ACHN (cell line): ENCODE measurements at places on chromosomes 12 and 14.

DNA sequence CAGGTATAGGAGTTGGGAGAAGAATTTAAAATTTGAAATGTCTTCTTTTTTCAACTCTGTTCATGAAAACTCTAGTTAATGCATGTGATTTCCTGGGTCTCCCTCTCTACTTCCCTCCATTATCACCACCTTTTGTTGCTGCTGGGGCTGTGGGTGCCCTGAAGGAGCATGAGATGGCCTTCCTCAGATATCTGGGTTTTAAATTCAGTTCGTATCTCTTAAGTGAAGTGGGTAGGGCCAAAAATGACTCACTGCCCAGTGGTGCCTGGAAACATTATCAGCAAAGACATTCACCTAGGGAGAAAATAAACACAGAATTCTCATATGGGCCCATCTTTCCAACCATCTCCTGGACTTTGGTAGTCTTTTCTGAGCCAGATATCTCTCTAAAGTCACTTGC is 234.9 kb upstream of the PLEKHG7 start:
- DNase-seq, result no peak

- DNase-seq, result no peak
Observed at GRCh38 chr12:95646781-95647190, 95.5 kb upstream of the USP44 start.

- no peak for DNase-seq
Observed at GRCh38 chr12:103468837-103469236, 26.9 kb downstream of the C12orf42 start.

DNA sequence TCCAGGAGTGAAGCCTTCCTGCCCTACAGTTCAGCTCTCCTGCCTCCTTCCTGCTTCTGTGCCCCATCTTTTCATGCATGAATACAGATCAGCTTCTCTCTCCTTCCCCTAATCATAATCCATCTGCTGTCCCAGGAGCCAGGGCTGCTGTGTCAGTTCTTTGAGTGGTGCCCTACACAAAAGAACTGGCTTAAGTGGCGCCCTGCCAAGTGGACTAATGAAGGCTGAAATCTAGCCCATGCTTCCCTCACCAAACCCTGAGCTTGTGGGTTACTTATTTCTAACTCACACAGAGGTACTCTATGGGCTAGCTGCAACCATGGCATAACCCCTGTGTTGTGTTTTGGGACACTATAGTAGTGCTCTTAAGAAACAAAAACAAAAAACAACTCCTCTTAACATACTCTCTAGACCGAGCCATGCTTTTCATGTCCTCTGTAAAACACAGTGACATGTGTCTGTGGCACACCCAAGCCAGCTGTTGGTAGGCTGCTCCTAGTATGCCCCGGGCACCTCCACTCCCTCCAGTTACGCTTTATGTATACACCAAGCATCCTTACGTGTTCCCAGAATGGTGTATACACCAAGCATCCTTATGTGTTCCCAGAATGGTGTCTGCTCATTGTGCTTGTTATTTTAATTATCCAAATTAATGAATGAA is 19.3 kb upstream of the ETV6 start:
- no peak for DNase-seq

GRCh38 chr12:110266980-110267620 is 13.9 kb upstream of the ATP2A2 start:
- no peak for DNase-seq

DNA sequence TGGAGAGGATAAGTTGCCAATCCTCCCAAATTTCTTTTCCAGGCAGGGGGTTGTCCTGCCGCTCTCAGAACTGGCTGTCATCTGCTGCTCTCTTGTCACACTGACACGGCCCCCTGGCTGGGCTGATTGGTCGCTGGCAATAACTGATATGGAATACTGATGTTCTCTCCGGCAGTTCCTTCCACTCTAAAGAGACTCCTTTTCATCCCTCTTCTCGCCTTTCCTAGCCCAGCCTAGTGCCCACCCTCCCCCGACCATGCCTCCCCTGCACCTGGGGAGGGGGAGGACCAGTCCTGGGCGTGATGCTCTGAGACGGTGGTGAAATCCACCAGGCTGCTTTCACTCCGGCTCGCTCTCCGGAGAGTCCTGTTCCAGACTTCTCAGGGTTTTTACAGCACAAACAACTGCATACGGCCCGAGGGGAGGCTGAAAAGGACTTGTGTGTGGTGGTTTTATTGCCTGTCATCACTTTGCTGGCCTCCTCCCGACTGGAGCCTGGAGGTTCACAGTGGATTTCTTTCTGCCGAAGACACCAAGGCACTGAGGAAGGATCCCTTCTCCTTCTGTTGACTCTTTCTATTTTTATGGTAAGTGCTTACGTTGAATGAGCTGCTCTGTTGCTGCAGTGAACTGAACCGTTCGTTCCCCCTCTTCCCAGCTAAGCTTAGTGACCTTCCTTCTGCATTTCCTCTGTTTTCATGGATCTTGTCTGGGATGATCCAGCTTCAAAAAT is at the start of gene ANO4:
Gene ANO4 (plus strand): TSS at position 336 of the 733 bp plus-strand sequence. CDS start 107,010 bp downstream, outside the sequence.
- no peak for DNase-seq

GRCh38 chr14:105091054-105091516 is 25.9 kb upstream of the GPR132 start:
- no peak for DNase-seq

GRCh38 chr14:89672636-89673511 is 255.8 kb upstream of the FOXN3 start:
- DNase-seq, result no peak

DNA sequence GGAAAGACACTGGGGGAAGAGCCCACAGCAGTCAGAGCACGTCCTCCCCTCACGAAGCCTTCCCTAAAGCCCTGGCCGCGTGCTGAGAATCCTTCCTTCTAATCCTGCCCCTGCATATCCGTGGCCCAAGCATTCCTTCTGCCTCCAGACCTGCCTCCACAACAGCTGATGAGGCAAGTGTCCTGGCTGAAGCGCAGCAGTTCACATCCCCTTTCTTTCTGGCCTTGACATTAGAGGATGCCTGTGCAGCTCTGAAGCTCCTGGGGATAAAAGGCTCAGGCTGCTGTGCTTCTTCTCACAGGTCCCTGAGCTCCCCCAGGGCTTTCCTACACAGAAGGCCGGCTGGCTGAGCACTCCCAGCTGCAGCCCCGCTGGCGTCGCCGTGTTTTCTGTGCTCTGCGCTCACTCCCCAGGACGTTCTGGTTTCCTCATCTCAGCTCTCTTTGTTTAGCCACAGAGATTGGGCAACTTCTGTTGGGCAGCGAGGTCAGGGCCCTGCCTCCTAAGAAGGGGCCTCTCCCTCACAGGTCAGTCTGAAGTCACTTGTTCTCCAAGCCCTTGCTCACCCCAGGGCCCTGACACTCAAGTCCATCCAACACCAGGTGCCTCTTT is 45.8 kb downstream of the NINJ2 start:
- no peak for DNase-seq

DNA sequence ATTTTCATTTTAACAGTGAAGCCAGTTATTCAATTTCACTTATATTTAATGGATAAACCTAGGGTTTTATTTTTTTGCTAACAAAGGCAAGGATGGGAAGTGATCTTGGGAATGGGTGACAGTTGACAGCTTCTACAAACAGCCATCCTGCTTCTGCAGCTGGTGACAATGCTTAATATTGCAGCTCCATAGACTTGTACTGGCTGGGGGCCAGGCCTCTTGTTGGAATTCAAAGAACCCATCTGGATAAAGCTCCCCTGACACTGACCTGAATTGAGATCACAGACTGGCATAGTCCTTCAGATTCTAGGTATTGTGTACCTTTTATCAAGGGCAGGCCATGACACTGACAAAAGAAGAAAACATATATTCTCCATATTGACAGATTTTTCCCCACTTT is 664.6 kb upstream of the FOXG1 start:
- DNase-seq, result no peak

GRCh38 chr12:104490850-104491249 is 34.1 kb downstream of the CHST11 start:
- no peak for DNase-seq

GRCh38 chr14:104928391-104929133 is 3.9 kb downstream of the PLD4 start:
- no peak for DNase-seq

GRCh38 chr14:71331403-71331802 is 424.1 kb downstream of the PCNX1 start:
- DNase-seq, result no peak

GRCh38 chr14:94640721-94641631 is 28.8 kb downstream of the SERPINA3 start:
- no peak for DNase-seq

DNA sequence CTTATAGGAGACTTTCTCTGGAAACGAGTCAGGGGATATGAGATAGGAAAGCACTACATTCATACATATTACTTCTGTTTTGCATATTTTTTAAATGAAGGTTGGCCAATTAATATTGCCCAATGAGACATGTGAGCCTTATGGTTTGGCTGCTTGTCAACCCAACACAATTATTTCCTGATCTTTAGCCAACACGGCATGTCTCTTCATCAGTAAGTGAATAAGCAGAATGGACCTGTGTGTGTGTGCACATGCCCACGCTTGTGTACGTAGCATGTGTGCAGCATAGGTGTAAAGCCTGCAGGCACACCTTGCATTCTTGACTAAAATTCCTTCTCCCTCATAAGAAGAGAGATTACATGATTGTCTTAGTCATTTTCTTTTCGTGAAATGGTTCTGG is 88.3 kb downstream of the STON2 start:
- DNase-seq, result no peak

DNA sequence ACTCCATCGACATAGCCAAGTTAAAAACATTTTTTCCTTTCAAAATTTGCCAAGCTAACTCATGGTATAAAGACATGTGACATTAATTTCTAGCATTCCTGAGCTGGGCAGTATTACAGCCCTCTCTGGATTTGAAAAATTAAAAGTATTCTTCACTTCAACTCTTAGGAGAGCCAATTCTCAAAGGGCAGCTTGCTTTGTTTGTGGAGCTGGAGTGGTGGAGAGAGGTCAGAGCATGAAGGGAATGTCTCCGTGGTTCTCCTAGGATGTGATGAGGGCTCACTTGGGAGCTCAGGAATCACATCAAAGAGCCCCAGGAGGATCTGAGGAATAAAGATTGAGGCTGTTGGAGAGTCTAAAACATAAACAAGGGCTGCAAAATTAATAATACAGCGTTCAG is 46.9 kb upstream of the RGS6 start:
- no peak for DNase-seq

DNA sequence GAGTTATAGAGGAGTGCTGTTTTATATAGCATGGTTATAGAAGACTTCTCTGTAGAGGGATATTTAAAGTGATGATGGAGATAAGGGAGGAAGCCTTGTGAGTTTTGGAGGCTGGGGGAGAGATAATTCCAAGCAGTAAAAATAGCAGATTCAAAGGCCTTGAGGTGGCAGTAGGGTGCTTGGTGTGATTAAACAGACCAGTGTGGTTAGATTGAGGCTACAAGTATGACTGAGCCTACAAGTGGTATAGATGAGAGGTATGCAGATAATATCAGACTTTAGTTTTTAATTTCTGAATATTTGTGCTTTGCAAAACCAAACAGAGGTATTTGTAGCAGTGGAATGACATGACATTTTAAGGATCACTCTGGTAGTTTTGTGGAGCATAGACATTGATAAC is 20.3 kb downstream of the FANCM start:
- no peak for DNase-seq

GRCh38 chr12:54917001-54917488 is 62.7 kb downstream of the MUCL1 start:
- no peak for DNase-seq

DNA sequence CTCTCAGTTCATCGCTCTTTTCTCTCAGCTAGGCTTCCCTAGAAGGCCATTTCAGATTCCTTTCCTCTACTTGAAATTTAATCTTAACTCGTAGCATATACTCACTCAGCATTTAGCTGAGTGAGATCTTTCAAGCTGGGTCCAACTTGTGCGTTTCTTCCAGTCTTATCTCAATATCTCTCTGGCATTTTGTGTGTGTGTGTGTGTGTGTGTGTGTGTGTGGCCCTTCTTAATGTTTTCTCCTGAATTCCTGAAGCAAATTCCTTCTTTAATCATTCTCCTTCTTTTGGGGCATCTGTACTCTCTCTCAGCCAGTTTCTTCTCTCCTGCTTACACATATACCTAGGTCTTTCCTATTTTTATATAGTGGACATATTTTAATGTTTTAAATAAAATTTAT is 129.1 kb downstream of the KITLG start:
- no peak for DNase-seq

DNA sequence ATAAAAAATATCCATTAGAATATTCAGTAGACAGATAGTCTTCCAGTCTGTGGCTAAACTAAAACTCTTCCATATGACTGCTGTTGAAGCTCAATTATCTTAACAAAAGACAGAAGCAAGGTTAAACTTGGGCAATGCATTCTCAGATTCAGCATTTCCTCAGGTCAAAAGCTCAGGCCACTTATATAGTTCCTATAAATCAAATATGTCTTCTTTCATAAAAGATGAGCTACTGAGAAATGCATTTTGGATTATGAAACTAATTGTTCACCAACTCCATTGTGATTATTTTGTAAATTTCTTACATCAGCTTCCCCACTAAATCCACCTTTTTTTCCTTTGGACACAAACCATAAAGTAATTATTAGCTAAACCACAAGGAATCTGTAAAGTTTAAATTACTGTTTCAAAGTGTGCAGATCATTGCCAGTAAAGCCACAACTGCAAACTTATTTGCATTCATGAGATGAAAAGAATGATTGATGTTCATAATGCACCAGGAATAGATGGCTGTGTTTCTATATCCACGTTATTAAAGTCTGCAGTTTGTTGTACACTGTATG is 224.4 kb downstream of the FBXL14 start:
- DNase-seq, result no peak

DNA sequence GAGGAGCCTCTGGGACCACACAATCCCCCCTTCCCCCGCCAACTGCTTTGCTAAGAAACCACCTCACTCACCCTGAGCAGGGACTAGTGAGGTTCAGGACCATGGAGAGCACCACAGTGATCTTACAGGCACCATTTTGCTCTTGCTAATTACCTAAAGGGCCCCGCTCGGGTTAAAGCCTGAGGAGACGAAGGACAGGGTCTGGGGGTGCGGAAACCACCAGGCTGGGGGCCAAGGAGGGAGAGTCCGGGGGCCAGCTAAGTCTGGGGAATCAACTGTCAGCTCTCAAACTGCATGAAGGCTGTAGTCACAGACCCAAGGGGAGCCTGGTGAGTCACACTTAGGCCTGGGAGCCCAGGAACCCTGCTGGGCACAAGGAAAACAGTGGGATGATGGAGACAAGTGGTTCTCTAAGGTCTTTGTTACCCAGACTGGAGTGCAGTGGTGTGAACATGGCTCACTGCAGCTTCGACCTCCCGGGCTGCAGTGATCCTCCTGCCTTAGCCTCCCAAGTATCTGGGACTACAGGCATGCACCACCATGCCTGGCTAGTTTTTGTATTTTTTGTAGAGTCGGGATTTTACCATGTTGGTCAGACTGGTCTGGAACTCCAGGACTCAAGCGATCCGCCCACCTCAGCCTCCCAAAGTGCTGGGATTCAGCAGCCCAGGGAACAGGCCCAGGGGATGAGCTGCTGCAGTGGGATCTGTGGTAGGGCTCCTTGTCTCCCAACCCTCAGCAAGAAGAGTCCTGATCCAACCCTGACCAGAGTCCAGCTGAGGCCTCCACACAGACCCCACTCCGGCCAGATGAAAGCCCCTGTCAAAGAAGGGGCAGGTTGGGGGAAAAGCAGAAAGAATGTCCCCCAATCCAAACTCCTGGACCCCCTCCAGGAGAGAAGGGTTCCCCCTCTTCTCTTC is 98.8 kb downstream of the CALM1 start:
- peak; percentile 69 for DNase-seq

- DNase-seq, result no peak
Observed at GRCh38 chr12:132723764-132724140, 13.1 kb downstream of the PGAM5 start.
